ENCODE measurements at places on chromosomes 5 and 9.

DNA sequence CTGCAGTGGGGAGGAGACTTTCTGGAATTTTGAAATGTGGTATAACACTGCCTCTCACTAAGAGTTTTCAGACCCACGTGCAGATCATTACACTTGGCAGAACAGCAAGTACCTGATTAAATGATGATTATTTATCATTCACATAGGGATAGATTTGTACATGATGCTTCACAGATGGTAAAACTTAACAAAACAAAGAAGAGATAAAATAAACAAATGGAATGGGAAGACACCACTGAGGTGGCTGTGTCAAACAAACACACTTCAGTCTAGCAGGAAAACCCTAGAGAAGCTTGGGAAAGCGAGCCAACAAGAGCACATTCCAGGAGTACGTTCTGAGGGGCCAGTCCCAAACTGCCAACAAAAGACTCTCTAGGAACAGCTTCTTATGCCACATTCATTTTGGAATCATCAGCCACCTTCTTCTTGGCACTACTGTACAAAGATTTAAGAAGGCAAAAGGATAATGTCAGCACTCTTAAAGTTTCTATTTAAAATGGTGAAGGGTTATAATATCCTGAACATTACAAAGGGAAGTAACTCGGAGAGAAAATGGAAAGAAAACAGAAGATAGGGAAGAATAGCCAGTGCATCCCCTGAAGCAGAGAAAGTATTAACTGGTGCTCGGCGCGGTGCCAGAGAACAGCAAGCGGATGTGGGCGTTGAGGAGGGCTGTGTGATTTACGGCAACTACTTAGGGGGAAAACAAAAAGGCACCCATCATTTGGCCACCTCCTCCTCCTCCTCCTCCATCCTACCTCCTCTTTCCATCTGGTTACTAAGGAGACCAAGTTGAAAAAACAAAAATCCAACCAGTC, 1.6 kb downstream of the MED27 start:
- no peak for DNase-seq

GRCh38 chr5:177453852-177454396, 7.3 kb downstream of the PRR7 start:
- no peak for DNase-seq

GRCh38 chr5:8234179-8234770, 365.3 kb downstream of the MTRR start:
- DNase-seq = no peak

GRCh38 chr5:140574165-140574564, 9.5 kb downstream of the SLC35A4 start:
- no peak for DNase-seq

DNA sequence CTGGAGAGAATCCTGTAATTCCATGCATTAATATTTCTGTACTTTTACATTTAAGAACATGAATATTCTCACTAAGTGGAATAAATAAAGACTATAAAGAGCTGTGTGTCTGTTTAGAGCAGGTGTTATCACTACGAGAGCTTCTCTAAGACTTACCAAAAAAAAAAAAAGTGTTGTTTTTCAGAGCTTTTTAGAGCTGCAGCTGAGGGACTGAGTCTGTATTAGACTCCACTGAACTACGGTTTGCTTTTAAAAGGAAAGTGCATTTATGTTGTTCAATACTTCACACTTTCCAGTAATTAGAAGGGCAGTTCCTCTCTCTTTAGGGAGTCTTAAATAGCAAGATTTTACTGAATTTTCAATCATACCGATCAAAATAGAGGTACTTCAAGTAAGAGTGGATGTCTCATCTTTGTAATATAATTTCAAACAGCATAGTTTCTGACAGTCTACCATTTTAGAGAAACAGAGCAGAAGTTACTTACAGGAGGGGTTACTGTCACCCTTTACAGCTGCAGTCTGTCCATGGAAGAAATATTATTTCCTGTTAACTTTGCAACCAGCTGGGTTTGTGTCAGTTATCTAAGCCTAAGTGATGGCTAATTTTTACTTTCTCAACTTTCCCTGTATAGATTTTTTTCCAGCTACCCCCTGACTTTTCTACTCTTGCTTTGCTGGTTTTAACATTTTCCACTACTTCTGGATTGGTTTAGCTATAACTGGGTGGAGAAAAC, 2.4 kb downstream of the SYK start:
- DNase-seq = no peak

Measured in caudate nucleus (tissue), 63 donors.